H54 (cell line): ENCODE measurements at places on chromosomes 4 and X.

GRCh38 chr4:108884596-108884995, 121.7 kb upstream of the ETNPPL start:
- no peak for DNase-seq

DNA sequence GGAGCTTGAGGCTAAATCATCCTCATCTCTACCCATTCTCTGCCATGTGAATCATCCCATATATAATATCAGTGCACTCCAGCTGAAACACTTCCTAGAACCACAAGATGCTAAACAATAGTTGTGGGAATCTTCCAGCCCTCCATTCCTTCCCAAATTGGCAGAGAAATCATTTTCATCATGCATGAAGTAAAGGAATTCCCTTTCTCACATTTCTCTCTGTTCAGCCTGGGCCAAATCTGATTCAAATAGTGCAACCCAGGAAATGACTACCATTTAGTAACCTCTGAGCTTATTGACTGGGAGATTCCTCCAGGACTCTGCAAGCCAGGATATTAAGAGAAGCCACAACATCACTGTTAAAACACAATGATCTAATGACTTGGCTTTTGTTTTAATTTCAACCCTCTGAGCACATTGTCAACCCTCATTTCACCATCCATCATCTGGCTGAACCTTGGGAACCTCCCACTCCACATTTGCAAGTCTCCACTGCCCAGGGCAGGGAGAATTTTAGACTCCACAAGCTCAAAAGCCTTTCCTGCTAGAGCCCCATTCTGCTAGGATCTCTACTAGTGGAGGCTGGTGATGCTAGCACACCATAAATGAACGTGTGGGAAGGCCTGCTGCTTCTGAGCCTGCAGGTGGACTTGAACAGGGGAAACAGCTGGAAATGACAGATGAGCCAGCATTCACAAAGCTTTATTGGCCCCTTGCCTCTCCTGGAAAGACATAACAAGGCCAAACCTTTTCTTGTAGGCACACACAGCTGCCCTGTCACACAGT, 133.9 kb downstream of the TET2 start:
- peak; percentile 5 for DNase-seq

DNA sequence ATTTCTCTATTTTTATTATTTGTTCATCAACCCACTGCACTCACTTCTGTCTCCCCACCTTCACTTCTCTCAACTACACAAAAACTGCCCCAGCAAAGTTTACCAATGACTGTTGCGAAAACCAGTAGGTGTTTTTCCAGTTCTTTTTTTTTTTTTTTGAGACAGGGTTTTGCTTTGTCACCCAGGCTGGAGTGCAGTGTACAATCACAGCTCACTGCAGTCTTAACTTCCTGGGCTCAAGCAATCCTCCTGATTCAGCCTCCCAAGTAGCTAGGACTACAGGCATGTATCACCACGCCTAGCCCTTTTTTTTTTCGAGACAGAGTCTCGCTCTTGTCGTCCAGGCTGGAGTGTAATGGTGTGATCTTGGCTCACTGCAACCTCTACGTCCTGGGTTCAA, 24.1 kb upstream of the HPRT1 start:
- DNase-seq, result no peak

- no peak for DNase-seq
These were observed 46.9 kb downstream of the SEPTIN11 start for GRCh38 chr4:76996445-76996844.

DNA sequence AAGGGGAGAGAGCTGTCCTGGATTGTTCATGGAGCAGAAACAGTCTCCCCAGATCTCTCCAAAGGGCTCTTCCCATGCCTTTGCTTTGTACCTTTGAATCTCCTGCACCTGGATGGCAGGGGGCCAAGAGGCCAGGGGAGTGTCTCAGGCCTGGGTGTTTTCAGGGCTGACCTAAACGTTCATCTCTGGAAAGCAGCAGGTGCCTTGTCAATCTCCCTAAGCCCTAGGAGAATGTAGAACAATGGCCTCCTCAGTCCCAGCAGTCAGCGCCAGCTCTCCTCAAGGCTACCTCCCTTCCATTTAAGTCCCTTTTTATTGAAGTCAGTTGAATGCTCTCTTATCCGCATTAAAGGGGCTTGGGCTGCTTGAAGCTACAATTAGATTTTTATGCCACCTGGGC, 31.2 kb upstream of the NSUN7 start:
- no peak for DNase-seq

- no peak for DNase-seq
These were observed 13.3 kb upstream of the MID1 start for GRCh38 chrX:10633722-10634121.

DNA sequence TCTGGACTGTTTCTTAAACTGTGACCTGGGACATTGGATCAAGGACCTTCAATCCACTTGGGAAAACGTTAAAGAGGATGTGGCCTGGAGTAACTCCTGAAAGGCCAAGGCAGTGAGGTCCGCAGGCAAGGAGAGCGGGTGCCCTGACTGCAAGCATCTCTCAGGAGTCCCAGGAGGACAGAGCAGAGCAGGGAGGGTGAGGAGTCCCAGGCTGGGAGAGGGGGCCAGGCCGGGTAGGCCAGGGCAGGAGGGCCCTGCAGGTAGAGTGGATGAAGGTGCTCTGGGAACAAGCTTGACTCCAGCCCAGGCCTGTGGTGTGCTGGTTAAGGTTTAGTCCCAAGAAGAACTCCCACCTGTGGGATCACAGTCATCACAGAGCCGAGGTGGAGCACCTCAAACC, 13.8 kb downstream of the PNMA6E start:
- DNase-seq, result no peak

DNA sequence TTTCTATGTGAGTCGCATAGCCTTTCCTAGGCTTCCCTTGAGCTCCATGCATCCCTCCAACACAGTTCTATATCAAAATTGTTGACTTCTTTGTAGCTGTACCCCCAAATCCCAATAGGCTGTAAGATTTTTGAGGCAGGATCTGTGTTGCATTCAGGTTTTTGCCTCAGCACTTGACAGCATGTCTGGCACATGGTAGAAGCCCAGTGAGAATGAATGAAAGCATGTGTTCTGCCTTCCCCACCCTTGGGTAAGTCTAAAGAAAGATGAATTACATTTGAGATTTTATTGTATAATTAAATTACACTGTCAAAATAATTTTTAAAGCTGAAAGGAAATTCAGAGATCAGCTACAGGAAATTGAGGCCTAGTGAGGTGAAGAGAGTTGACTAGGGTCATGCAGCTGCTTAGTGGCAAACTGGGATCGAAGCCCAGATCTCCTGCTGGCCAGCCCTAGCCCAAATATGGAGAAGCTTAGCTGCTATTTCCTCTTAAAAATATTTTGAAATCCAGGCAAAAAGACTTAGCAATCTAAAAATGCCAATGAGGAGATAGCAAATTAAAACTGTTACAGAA, 122.5 kb downstream of the SPATA18 start:
- no peak for DNase-seq

DNA sequence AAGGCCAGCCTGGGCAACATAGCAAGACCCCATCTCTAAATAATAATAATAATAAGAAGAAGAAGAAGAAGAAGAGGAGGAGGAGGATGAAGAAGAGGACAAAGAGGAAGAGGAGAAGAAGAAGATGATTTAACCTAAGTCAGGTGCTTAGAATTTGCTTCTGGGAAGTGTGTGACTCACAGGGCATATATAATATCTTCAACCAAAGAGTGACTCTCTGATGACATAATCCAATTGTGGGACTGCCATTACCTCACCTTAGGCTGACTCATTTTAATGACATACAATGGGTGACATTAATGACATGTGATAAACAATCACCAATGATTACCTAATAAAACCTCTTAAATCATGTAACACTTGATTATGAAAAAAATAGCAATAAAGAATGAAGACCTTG, 32.7 kb upstream of the MBTPS2 start:
- no peak for DNase-seq

DNA sequence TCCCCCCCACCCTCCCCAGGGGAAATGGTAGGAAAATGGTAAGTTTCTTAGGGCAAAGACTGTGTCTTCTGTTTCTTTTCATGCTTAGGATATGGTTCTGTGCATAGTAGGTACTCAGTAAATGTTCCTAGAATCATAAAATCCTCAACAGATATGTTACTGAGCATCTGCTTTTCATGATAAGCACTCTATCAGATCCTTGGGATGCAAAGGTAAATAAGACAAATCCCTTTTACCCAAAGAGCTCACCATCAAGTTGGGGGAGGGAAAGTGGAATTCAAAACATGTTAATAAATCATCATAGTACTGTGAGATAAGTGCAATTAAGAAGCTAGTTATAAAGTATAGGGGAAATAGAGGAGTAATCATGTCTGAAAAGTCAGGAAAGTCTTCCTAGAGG, 67.9 kb upstream of the OGT start:
- no peak for DNase-seq

- DNase-seq, result no peak
These were observed 10.7 kb downstream of the GPRIN3 start for GRCh38 chr4:89296896-89297295.

GRCh38 chr4:24000470-24000831, 110.6 kb upstream of the PPARGC1A start:
- no peak for DNase-seq

GRCh38 chrX:148271263-148271662, 229.2 kb upstream of the AFF2 start:
- DNase-seq, result no peak

DNA sequence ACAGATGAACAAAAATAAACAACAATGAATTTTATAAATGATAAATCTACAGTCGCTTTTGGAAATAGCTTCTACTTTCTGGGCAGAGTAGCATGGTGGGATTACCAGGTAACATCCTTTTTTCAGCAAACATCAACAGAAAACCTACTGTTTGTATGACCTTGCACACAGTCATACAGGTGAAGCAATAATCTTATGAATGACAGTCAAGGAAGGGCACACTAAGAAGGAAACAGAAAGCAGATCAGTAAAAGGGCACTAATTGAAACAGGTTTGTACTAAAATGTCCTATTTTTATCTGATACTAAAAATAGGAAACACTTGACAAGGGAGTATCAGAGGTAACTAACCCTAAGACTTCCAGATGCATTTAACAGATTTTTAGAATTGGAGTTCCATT, 108.9 kb downstream of the DLG3 start:
- no peak for DNase-seq

GRCh38 chr4:158775091-158775651, 6.3 kb downstream of the FNIP2 start:
- no peak for DNase-seq

DNA sequence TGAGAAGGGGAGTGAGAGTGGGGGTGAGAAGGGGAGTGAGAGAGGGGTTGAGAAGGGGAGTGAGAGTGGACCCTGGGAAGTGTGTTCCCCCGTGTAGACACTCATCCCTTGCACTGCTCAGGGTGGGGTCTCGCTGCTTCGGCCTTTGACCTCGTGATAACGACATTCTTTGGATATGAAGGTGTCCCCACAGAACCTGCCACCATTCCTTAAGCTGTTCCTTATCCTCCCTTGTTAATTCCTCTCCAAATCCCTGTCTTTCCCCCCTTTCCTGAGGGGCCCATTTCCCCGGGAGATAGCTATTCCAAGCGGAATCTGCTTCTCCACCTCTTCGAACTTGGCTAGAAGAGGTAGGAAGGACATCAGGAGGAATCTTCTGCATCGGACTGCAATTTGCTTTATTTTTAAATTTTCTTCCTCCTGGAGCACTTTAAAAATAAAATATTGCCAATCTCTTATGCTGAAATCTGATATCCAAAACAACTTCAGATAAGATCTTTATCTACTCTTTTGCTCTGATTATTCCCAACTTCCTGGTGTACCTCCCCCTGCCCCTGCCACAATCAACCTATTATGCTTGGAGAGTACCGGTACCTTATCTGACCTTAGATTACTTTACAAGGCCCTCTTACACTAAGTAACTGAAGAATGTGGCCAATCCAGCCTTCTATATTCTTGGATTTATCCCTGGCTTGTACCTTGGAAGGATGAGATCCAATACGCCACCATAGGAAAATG, 15.6 kb downstream of the TRIML1 start:
- DNase-seq, result no peak

GRCh38 chr4:156280686-156281085, 327.0 kb upstream of the CTSO start:
- DNase-seq, result no peak

DNA sequence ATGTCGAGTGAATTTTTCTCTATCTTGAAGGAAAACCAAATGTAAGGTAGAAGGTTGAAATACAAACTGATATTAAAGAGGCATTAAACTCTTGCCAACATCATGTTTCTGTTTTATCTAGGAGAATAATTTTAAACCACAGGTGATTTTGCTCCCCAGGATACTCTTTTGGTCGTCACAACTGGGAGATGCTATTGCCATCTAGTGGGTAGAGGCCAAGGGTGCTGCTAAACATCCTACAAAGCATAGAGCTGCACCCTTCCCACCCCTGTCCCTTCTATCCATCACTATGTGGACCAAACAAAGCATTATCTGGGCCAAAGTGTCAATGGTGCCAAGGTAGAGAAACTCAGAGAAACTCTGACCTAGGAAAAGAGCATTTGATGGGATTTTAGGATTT, 154.6 kb upstream of the MAGEB2 start:
- no peak for DNase-seq

- no peak for DNase-seq
These were observed 60.0 kb upstream of the RAPGEF2 start for GRCh38 chr4:159042868-159043267.

- DNase-seq, result no peak
These were observed 60.7 kb upstream of the ABCG2 start for GRCh38 chr4:88219099-88219498.

GRCh38 chr4:173578956-173579355, 48.9 kb upstream of the HAND2 start:
- DNase-seq, result no peak

DNA sequence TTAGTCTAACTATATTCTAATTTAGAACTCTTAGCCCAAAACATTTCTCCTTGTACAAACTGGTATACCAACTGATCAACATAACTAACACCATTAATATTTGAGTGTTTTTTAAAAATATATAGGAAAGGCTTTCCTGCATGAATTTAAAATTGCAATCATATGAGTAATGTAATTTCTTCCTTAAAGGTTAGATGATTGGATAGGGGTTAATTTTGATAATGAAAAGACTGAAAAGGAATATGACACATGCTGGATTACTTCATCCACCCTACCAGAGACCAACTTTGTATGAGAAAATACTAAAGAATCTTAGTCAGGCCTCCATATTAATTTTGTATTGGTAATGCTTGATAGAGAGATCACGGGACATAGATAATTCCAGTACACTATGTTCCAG, 25.1 kb upstream of the PLS3 start:
- no peak for DNase-seq

DNA sequence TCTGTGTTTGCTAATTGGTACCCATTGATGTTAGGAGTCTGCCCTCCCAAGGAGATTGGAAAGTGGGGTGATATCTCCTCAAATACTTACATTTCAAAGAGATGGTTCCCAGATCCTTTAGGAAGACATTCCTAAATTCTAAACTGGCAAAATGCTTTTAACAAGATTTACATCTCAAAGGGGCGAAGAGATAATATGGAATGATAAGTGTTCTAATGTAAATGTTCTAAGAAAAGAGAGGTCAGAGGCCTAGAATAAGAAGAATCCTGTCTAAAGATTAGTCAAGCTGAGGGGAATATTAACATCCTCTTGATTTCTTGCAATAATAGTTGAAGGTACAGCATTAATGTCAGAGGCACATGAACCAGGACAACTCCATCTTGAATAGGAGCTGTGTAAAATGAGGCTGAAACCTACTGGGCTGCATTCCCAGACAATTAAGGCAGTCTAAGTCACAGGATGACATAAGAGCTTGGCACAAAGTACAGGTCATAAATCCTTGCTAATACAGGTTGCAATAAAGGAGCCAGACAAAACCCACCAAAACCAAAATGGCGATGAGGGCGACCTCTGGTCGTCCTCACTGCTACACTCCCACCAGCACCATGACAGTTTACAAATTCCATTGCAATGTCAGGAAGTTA, 2248.1 kb downstream of the ARAP2 start:
- DNase-seq, result no peak

GRCh38 chr4:128275346-128275745, 12.3 kb downstream of the PGRMC2 start:
- no peak for DNase-seq
